ENCODE measurements at places on chromosomes 12 and 14. TPM values are rescaled to one million over a fixed set of nuclear protein-coding genes. Genes with fewer than 3 reads are reported as not detected.
A peak's percentile ranks its signal among the peaks of the same experiment; 100 is the strongest.

DNA sequence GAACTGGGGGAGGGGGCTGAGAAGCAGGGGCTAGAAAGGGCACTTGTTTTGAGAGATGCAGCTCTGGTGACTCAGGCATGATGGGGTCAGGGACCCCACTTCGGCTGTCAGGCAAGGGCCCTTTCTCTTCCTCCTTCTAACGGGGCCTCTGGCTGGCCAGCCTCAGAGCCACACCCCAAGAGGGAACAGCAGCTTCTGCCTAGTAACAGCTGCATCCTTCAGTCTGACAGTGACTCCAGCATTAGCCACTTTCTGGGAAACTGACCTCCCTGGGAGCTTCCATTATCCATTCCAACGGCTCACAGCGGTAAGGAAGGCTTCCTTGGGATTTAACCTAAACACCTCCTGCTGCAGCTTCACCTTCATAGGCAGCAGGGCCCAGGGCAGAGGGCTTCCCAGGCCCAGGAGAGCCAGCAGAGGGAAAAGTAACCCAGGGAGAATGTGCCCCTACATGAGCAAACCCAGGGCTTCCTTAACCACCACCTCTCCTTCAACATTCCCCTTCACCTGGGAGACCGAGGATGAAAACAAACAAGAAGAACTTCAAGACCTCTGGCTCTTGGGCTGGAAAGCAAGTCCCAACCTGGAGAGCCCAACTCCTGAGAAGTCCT is 2.7 kb downstream of the NCKAP5L start:
- H3K4me3 ChIP-seq, result peak overlapping the region; percentile 90
- H3K4me1 ChIP-seq, result peaks cover 44% of the 10 kb centered on the region
- no peaks in the 10 kb centered on the region for H3K27me3 ChIP-seq
- H3K36me3 ChIP-seq, result peaks cover 3% of the 10 kb centered on the region
- peak overlapping the region; percentile 93 for H3K27ac ChIP-seq

- H3K4me1 ChIP-seq, result peaks cover 13% of the 10 kb centered on the region
- H3K27me3 ChIP-seq, result no peaks in the 10 kb centered on the region
- DNase-seq, result peak; percentile 88
- H3K4me3 ChIP-seq, result peak overlapping the region; percentile 68
Observed at GRCh38 chr12:25436206-25437030, 116.7 kb downstream of the LMNTD1 start.

- no peaks in the 10 kb centered on the region for H3K4me1 ChIP-seq
- H3K27ac ChIP-seq, result no peak overlapping the region
- no peak overlapping the region for H3K4me3 ChIP-seq
- DNase-seq, result no peak
- no peaks in the 10 kb centered on the region for H3K36me3 ChIP-seq
Observed at GRCh38 chr14:44780989-44781388, 180.8 kb downstream of the KLHL28 start.

GRCh38 chr12:95857156-95857555 is 1.6 kb upstream of the SNRPF start:
- no peak overlapping the region for H3K4me3 ChIP-seq
- H3K4me1 ChIP-seq, result peaks cover 7% of the 10 kb centered on the region
- no peak for DNase-seq
- peaks cover 15% of the 10 kb centered on the region for H3K27me3 ChIP-seq

DNA sequence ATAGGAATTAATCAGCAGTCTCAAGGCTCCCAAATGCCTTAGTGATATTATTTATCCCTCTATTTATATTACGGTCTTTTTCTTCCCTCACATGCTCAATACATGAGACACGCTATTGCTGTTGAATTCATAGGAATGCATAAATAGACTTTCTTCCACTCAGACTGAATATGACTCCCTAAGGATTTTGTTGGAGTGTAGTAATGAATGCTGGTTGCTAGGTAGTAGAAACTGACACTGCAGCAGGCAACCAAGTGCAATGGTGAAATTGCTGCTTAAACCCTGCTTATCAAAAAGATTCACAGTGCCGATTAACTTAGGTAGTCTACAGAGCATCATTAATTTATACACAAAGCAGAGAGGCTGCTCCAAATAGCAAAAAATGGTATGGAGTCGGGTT is 168.2 kb downstream of the KCNC2 start:
- H3K4me1 ChIP-seq, result no peaks in the 10 kb centered on the region
- H3K4me3 ChIP-seq, result no peak overlapping the region
- H3K36me3 ChIP-seq, result no peaks in the 10 kb centered on the region
- DNase-seq, result no peak

DNA sequence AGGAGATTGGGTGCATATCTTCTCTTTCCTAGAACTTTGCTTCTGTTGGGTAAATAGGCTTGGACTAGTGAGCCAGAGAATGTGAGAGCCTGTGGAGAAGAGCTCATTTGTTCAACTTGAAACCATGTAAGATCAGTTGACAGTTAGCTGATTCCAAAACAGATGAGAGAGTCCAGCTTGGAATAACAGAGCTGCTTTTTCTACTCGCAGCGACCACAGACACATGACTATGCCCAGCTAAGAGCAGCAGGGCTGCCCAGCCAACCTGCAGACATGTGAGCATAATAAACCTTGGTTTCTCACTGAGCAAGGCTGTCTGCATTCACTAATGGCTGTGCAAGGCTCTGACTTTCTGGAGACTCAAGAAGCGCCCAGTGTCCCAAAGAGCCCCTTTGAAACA is 209.2 kb downstream of the C12orf75 start:
- H3K4me1 ChIP-seq, result no peaks in the 10 kb centered on the region
- no peaks in the 10 kb centered on the region for H3K27me3 ChIP-seq
- H3K36me3 ChIP-seq, result no peaks in the 10 kb centered on the region
- DNase-seq, result no peak
- no peak overlapping the region for H3K27ac ChIP-seq

- no peak overlapping the region for H3K4me3 ChIP-seq
- no peaks in the 10 kb centered on the region for H3K36me3 ChIP-seq
- no peak overlapping the region for H3K27ac ChIP-seq
- DNase-seq, result no peak
Observed at GRCh38 chr12:82800185-82800584, 113.5 kb downstream of the TMTC2 start.

- H3K4me1 ChIP-seq, result peaks cover 61% of the 10 kb centered on the region
- no peak overlapping the region for H3K4me3 ChIP-seq
- peak; percentile 49 for DNase-seq
- no peak overlapping the region for H3K27ac ChIP-seq
- H3K27me3 ChIP-seq, result no peaks in the 10 kb centered on the region
Observed at GRCh38 chr12:2291182-2291832, 238.5 kb downstream of the CACNA1C start.

DNA sequence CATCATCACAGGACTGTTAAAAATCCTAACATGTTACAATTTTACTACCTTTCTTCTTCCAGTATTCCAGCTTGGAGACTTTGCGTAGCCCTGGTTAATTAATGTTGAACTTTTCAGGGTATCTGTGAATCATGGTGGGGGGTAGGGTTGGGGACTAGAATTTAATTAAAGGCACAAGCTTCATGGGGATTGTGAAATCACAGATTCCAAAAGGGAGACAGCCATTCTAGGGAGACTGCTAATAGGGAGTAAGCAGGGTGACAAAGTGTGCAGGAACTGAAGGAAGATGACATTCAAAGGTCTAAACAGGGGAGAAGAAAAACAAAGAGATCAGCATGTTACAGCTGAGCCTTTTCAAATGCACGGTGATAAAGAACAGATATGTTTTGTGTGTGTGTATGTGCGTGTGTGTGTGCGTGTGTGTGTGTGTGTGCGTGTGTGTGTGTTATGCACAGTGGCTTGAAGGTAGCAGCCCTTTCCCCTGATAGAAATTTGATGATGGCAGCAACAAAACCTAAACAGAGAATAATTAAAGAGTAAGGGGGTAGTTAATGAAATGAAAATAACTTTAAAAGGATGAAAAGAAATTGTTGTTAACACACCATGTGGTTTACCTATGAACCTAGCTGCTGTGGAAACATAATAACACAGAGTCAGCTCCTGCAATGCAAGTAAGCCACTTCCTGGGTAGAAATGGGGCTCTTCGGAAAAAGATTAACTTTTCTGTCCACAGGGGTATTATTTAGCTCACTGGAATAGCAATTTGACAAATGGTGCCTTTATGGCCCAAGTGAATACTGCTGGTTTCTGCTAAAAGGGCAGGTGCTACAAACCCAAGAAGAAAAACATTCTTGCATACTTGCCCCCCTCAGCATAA is 581.7 kb downstream of the DIO2 start:
- H3K36me3 ChIP-seq, result no peaks in the 10 kb centered on the region
- H3K4me3 ChIP-seq, result no peak overlapping the region
- H3K27ac ChIP-seq, result no peak overlapping the region
- H3K4me1 ChIP-seq, result no peaks in the 10 kb centered on the region
- no peak for DNase-seq

- H3K4me1 ChIP-seq, result peaks cover 11% of the 10 kb centered on the region
- H3K27ac ChIP-seq, result no peak overlapping the region
- peak; percentile 20 for DNase-seq
- no peaks in the 10 kb centered on the region for H3K27me3 ChIP-seq
- H3K4me3 ChIP-seq, result no peak overlapping the region
Observed at GRCh38 chr12:95212586-95212985, 4.7 kb downstream of the FGD6 start.

DNA sequence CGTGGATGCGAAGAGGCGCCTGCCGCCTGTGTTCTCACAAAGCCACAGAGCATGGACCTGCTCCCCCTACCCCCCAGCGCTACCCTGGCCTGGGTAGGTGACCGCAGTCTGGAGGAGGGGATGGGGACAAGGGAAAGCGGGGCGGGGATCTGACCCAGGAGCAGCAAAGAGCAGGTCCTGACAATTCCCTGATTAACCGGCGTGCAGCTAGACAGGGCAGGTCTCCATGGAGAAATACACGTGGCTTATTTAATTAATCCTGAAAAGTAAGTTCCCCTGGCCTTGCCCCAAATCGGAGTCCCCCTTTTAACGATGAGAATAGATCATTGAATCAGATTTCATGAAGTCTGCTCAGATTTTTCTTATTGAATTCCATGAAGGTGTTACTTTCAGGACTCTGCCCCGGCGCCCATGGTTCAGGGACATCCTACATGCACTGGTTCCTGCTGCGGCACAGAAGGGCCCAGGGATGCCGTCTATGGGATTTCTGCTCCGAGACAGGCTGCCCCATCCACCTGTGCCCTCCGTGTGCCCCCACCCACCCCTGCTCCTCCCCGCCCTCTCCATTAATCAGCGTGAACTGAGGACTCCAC is 251.0 kb upstream of the SFSWAP start:
- no peaks in the 10 kb centered on the region for H3K4me1 ChIP-seq
- no peaks in the 10 kb centered on the region for H3K27me3 ChIP-seq
- DNase-seq, result no peak
- H3K4me3 ChIP-seq, result no peak overlapping the region

GRCh38 chr14:77638771-77639171 is 22.3 kb upstream of the SPTLC2 start:
- H3K27me3 ChIP-seq, result no peaks in the 10 kb centered on the region
- H3K36me3 ChIP-seq, result no peaks in the 10 kb centered on the region
- DNase-seq, result peak; percentile 96
- H3K4me1 ChIP-seq, result peaks cover 21% of the 10 kb centered on the region
- no peak overlapping the region for H3K4me3 ChIP-seq
- peak overlapping the region; percentile 89 for H3K27ac ChIP-seq

DNA sequence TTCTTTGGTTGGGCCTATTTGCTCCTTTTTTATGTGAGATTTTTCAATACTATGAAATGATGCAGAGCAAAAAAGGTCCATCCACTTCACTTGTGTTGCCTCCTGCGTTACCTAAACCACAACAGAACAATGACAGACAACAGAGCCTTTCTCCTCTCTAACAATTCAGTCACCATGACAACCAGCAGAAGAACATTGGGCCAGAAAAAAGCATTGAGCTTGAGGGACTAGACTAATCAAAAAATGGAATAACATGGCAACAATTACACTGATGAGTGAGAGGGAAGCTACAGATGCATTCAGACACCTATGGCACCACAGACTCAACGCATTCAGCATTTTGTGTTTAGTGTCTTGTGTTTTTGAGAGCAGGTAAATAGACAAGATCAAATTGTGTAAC is 44.6 kb upstream of the PTCSC3 start:
- no peak overlapping the region for H3K27ac ChIP-seq
- H3K36me3 ChIP-seq, result no peaks in the 10 kb centered on the region
- no peak for DNase-seq
- H3K4me3 ChIP-seq, result no peak overlapping the region
- peaks cover 20% of the 10 kb centered on the region for H3K27me3 ChIP-seq

GRCh38 chr12:4496145-4496838 is 42.4 kb upstream of the RAD51AP1 start:
- H3K27me3 ChIP-seq, result no peaks in the 10 kb centered on the region
- peaks cover 48% of the 10 kb centered on the region for H3K36me3 ChIP-seq
- no peak overlapping the region for H3K4me3 ChIP-seq
- no peaks in the 10 kb centered on the region for H3K4me1 ChIP-seq

- peaks cover 22% of the 10 kb centered on the region for H3K4me1 ChIP-seq
- no peak overlapping the region for H3K4me3 ChIP-seq
- DNase-seq, result peak; percentile 81
- H3K27ac ChIP-seq, result peak overlapping the region; percentile 39
Observed at GRCh38 chr12:18422871-18423270, 161.6 kb downstream of the PIK3C2G start.

DNA sequence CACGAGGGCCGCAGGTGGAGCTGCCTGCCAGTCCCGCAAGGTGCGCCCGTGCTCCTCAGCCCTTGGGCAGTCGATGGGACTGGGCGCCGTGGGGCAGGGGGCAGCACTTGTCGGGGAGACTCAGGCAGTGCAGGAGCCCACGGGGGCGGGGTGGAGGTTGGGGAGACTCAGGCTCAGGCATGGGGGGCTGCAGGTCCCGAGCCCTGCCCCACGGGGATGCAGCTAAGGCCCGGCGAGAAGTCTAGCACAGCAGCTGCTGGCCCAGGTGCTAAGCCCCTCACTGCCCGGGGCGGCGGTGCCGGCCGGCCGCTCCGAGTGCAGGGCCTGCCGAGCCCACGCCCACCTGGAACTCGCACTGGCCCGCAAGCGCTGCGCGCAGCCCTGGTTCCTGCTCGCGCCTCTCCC is 39.2 kb upstream of the P2RX7 start:
- no peaks in the 10 kb centered on the region for H3K4me1 ChIP-seq
- no peak for DNase-seq
- no peak overlapping the region for H3K27ac ChIP-seq
- no peak overlapping the region for H3K4me3 ChIP-seq
- no peaks in the 10 kb centered on the region for H3K36me3 ChIP-seq
- 0 out of 2 replicates have a peak, but pooled peaks cover 8% of the 10 kb centered on the region for H3K27me3 ChIP-seq

GRCh38 chr12:86050010-86050409 is 175.9 kb downstream of the NTS start:
- no peak for DNase-seq
- no peak overlapping the region for H3K27ac ChIP-seq
- H3K4me3 ChIP-seq, result no peak overlapping the region
- no peaks in the 10 kb centered on the region for H3K27me3 ChIP-seq

GRCh38 chr14:55092341-55092740 is 36.7 kb upstream of the LGALS3 start:
- no peak overlapping the region for H3K27ac ChIP-seq
- H3K27me3 ChIP-seq, result no peaks in the 10 kb centered on the region
- DNase-seq, result peak; percentile 79
- H3K4me3 ChIP-seq, result no peak overlapping the region
- H3K36me3 ChIP-seq, result no peaks in the 10 kb centered on the region

Gene KRT82
- total RNA-seq, result not detected

Gene TAS2R46
- total RNA-seq, result not detected

Gene HCAR1
- not detected for total RNA-seq

Gene DPY19L2
- not detected for total RNA-seq

Gene LALBA
- not detected for total RNA-seq

Gene TC2N
- total RNA-seq, result under 0.01 TPM

Gene EML5
- not detected for total RNA-seq

Gene ADAMTS20
- total RNA-seq, result not detected

Gene DEPDC4
- 0.13 TPM for total RNA-seq

Gene STAB2
- total RNA-seq, result not detected

Gene GRIN2B
- not detected for total RNA-seq

Gene MAP3K12
- total RNA-seq, result 36.5 TPM

Gene PYGL
- total RNA-seq, result 42.6 TPM

Gene OTOGL
- 1.3 TPM for total RNA-seq

Gene DMAC2L
- total RNA-seq, result 4.4 TPM

Measured in GM23248 (cell line).